ENCODE measurements at places on chromosomes 3 and 15.

DNA sequence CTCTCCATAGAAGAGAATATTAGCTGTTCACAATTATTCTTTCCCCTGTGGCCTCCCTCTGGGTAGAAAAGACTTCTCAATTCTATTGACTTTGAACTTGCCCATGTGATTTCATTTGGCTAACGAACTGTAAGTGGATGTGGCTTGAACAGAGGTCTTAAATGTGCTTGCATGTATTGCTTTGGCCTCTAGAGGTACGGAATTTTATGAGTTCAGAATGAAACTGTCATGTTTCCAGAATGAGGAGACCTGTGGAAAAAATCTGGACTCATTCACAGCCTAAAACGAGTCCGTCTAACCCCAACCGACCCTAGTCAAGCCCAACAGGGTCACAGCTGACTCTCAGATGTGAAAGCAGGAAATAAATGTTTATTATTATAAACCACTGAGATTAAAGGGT is 596.7 kb upstream of the UBE2E2 start:
- no peak for DNase-seq

DNA sequence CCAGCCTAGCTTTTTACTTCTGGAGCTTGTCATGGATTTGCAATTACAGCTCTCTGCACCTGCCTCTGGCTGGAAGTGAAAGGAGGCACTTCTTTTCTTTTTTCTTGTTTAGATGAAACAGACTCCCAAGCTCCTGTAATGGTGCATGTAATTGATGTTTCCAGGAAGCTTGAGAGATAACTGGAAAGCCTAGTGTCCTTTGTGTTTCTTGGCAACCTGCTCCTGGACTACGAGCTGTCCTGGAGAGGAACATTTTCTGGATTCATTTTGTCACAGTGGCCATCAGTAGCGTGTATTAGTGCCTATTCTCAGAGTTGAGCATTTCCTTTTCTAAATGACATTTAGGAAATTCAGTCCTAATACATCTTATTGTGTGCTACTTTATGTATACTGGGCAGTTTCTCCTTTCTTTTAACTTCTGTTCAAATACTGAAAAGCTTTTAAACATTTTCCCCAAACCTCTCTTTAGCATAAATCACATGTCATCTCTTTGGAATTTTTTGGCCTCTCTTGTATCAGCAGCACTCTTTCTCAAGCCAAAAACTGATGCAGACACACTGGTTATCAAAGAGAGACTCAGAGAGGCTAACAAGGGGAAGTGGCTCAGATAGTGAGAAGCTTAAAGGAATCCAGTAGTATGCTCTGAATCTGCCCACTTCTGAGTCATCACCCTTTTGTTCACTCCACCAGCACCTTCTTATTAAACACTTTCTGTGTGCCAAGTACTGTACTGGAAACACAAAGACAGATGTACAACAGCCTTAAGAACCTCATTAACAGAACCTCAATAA is 62.6 kb upstream of the SLC2A2 start:
- no peak for DNase-seq

DNA sequence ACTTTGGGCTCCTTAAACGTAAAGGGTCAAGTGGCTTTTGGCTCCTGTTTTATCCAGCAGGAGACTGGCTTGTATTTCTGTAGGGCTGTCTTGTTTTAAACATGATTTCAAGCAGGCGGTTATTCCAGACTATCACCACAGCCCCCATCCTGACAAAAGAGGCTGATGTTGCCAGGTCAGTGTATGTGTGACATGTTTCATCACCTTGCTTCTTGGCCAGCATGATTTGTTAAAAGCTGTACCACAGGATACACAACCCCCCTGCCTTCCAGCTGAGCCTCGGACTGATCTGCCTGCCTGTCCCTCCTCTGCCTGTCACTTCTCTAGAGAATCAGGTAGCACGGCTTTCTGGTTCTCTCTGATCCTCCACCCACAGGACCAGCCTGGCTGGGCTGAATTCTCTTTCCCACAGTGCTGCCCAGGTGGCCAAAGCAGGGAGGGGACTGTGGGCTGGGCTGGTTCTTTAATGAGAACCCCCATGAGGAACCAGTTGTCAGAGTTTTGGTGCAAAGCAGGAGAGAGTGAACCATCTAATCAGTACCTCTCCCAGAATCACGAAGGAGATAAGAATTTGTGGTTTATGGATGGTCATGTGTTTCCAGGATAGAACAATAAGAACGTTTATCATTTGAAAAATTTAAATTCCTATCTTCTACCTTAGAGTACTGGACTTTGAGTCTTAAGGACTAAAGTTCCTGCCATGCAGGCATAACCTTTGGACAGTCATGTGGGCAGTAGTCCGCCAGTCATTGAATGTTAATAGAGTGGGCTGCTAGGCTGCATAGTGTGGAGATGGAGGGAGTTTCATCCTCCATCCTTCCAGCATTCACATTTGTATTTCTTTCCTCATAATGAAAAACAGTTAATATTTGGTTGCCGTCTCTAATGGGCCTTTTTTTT is 8.8 kb downstream of the ABHD6 start:
- no peak for DNase-seq

DNA sequence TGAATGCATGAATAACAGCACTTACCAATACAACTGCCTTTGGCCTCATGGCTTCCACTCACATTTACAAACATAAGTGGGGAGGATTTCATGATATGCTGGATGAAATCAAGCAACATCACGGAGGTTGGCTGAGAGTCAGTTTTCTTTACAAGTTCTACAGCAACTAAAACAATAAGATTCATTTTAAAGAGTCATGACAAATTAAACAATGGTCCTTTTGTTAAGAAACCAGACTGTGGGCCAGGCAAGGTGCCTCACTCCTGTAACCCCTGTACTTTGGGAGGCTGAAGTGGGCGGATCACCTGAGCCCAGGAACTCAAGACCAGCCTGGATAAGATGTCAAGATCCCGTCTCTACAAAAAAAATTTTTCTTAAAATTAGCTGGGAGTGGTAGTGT is 12.4 kb downstream of the ATR start:
- DNase-seq, result no peak

- no peak for DNase-seq
These were observed 175.7 kb downstream of the FOXP1 start for GRCh38 chr3:71407823-71408222.

DNA sequence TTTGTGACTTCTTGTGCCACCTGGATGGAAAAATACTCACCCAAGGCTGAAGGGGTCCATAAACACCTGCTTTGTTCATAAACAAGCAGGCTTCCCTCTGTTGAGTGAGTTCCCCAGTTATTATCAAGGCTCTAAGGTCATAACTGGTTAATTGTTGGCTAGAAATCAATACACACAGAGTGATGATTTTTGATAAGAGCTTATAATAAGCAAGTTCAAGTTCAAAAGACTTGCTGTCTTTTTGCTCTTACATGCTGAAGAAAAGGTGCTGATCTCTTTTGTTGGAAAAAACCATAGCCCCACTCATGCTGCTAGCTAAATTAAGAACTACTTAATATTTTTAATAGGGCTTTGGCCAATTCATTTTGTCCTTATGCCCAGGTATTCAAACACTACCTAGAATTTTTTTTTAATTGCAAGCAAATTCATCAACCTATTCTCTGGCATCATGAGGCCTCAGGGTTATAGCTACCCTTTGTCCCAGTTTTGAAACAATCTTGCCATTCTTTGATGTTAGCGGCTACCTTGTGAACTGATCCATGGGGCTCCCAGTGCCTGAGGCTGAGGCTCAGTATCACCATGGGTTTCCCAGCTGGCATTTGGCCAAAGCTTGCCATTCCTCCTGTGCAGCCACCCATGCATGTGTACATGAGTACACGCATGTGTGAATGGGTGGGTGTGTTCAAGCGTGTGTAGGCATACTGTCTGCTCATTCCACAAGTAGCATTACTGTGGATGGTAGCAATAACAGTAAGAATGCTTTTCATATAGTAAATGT is 127.6 kb upstream of the LPP start:
- DNase-seq, result peak; percentile 80

GRCh38 chr3:37562876-37563275 is 298.8 kb upstream of the CTDSPL start:
- DNase-seq, result peak; percentile 41

Data from right renal pelvis (tissue), 4 donors.